ENCODE measurements at places on chromosomes 11 and 22. TPM values are rescaled to one million over a fixed set of nuclear protein-coding genes. Genes with fewer than 3 reads are reported as not detected.

DNA sequence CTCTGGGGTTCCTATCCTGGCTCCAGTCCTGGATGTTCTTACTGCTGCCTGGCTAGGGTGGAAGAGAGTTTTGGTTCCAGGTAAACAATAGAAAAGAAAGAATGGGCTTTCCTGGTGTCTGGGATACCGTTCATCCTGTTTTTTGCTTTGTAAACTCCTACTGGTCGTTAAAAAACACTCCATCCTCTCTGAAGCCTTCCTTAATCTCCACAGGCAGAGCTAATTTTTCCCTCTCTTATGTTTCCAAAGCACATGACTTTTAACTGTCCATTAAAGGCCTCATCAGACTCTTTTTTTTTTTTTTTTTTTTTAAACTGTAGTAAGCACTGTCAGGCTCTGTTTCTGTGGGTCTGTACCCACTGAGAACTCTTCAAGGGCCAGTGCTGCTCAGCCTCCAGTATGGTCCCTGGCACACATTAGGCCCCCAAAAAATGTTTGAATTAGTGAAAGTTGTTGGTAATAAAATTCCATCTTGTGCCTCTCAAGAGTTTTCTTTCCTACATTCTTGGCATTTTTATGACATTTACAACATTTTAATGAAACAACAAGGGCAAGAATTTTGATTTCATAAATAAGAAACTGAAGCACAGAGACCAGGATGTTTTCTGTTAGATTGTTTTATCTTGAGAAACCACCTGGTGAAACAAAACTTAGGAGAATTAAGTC is 104.2 kb downstream of the TEAD1 start:
- DNase-seq = no peak

GRCh38 chr11:64814712-64815187 is 4.4 kb upstream of the MEN1 start:
- no peak for DNase-seq

PKDREJ gene
- total RNA-seq = 3.4 TPM

MS4A4A gene
- total RNA-seq = 2.0 TPM

DNA sequence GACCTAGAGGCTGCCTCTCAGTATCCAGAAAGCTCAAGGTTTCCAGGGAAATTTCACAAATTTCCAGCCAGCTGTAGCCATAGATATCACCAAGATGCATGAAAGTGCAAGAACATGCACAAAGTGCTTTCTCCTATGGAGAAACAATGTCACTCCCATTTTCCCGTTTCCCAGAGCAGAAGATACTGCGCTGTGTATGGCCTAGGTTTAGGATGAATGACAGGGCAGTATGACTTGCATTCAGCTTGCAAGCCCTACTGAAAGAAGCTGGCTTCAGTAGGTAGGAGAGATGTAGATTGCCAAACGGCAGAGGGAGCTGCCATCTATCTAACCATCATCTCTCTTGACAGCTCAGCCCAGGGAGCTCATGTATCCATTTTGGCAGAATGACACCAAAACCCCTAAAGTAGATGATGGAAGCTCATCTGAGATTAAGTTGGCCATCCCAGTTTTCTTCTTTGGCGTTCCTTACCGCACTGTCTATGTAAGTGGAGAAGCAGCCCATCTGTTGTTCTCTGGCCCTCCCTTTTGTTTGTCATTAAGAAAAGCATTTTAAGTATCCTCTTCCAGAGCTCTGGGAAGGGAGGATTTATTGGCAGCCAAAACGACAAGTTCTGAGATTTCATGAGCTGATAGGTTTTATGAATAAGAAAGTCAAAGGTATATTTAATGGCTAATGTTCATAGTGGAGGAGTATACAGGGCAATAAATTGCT is 4.6 kb downstream of the TECTA start:
- DNase-seq = no peak

CD3E gene
- total RNA-seq = not detected

HBG1 gene
- not detected for total RNA-seq

GRCh38 chr11:103703954-103704353 is 332.5 kb upstream of the DDI1 start:
- no peak for DNase-seq

GRCh38 chr11:66068154-66068821 is 1.8 kb upstream of the PACS1 start:
- peak; percentile 84 for DNase-seq

APOBEC3C gene
- 61.3 TPM for total RNA-seq

GRCh38 chr11:55914482-55914881 is at the start of gene OR5W2:
Gene OR5W2, minus strand, starts transcription at chr11:55914582. Its CDS starts 0 bp downstream, at chr11:55914582.
- no peak for DNase-seq

- DNase-seq = no peak
These were observed 16.6 kb upstream of the BAIAP2L2 start for GRCh38 chr22:38126928-38127668.

DNA sequence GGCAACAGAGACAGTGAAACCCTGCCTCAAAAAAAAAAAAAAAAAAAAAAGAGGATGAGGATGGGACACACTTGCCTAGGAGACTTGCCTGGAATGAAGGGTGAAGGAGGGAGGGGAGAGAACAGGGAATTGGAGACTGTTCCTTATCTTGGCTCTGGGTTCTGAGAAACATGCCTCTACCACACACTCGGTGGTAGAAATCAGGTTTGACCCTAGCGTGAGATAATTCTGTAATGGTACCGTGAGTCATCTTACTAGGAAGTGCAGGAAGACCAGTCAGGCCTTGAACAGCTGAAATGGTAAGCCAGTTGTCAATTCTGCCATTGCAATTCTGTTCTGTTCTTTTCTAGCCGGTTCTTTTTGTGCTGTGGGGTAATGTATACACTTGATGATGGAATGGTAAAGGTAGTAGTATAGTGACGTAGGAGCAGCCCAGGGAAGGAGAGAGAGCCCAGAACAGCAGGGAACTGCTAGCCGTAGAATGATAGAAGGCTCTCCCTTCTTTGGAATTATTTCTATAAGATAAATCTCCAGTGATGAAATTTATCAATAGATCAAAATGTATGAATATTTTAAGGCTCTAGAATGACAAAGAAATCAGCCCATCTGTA is 3.9 kb upstream of the AMBRA1 start:
- DNase-seq = no peak

CRKL gene
- 47.5 TPM for total RNA-seq

- DNase-seq = peak; percentile 37
These were observed 32.5 kb downstream of the DRG1 start for GRCh38 chr22:31431950-31432349.

DNA sequence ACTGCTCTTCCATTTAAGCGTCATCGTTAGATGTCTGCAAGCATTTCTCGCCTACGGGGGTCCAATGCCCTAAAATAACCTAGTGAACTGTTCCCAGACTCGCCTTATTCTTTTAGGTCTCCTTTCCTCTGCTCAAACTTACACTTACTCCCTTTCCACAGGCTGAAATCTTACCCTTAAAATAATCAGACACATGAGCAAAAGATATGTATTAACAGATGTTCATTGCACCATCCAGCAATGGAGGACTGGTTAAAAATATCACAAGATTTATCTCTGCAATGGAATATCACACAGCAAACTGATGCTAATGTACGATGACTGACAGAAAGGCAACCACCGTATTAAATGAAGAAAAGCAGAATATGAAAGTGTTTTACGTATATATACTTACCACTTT is 1.6 kb upstream of the CSTF3 start:
- no peak for DNase-seq

DNA sequence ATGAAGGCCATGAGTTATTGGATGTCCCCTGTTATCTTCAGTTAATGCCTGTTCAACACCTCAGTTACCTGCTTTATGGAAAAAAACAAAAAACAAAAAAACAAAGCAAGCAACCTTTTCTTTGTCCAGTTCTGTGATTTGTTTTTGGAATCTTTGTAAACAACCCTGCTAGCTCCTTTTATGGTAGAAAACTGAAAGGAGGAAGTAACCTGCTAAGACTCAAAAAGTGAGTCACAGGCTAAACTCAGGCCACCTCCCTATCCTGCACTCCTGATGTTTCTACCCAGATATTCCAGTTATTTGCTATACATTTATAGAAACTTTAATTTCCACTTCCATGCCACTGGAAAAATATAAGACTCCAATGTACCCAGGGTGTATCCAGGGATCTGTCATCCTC is 20.6 kb upstream of the TLCD5 start:
- no peak for DNase-seq

- no peak for DNase-seq
These were observed 17.4 kb downstream of the SGSM3 start for GRCh38 chr22:40387746-40388145.

DNA sequence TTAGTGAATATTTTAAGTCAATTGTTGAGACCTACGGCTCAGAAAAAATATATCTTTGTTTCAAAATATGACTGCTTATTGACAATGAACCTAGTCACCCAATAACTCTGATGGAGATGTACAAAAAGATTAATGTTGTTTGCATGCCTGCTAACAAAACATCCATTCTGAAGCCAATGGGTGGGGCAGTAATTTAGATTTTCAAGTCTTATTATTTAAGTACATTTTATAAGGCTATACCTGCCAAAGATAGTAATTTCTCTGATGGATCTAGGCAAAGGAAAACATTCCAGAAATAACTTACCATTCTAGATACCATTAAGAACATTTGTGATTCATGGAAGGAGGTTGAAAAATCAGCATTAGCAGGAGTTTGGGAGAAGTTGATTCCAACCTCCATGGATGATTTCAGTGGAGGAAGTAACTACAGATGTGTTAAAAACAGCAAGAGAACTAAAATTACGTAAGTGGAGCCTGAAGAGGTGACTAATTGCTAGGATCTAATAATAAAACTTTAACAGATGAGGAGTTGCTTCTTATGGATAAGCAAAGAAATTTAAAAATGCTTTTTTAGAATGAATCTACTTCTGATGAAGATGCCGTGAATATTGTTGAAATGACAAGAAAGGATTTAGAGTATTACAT is 26.4 kb upstream of the OR8D2 start:
- DNase-seq = no peak

DNA sequence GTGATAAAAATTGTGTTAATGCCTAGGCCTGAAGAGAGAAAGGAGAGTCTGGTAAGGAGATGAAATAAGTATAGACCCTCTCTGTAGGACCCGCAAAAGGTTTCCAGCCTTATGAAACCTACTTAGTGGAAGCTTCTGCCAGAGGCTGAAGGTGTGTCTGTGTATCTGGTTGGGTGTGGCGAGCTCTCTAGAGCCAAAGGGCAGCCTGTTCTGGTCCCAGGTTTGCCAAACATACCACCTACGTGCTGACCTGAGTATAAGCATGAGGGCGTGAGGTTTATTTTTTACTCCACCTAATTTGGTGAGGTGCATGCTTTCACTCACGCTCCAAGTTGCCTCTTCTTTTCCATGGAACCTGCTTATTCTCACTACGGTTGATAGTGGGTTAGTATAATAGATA is 5.6 kb downstream of the CSTPP1 start:
- DNase-seq = no peak

CABP4 gene
- total RNA-seq = 0.87 TPM

GRCh38 chr22:30474683-30475424 is 3.0 kb upstream of the SEC14L3 start:
- no peak for DNase-seq

- no peak for DNase-seq
These were observed 29.1 kb downstream of the SERPIND1 start for GRCh38 chr22:20802922-20803553.

DNA sequence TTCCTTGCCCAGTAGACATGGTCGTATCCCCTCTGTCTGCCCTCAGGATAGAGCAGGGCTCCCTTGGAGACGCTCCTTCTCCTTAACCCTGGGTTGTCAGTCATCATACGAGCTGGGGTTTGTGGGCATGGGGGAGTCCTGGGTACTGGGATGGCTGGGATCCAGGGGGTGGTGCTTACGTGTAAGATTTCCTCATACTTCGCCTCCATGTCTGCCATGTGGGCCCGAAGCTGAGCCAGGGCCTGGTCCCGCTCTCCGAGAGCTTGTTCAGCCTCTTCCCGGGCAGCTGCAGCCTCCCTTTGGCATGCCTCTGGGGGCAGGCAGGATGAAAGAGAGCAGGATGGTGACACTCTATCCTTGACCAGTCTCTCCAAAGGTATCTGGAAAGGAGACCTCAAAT is 5.3 kb downstream of the NHERF4 start:
- no peak for DNase-seq

OVCH2 gene
- total RNA-seq = 0.39 TPM

DNA sequence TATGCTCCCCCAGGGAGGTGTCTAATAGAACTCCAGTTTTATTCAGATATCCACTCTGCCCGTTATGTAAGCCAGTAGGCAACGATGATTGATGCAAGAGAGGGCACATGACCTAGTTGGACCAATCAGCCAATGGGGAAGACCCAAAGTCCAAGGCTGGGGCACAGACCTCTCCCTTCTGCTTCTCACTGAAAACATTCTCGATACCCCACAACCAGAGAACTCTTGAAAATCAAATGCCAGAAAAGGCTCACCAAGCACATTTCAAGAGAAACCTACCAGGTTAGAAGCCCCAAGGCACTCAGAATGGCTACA is 7.4 kb downstream of the HIRA start:
- no peak for DNase-seq

ELF5 gene
- 0.43 TPM for total RNA-seq

- no peak for DNase-seq
These were observed 4.9 kb downstream of the MUC5AC start for GRCh38 chr11:1162491-1163311.

MYRF gene
- 9.2 TPM for total RNA-seq

Data from testis (tissue), 5 donors.